Smooth muscle cell of bladder (primary cell): ENCODE measurements at places on chromosomes 3 and 15. TPM values are rescaled to one million over a fixed set of nuclear protein-coding genes. Genes with fewer than 3 reads are reported as not detected.

Gene RASL12
- 3.1 and 6.5 TPM in 2 replicates for total RNA-seq

Gene ATP13A5
- total RNA-seq: not detected in 2 replicates

Gene PIGX
- 15.5 and 20.1 TPM in 2 replicates for total RNA-seq

Gene CNTN4
- total RNA-seq: 2.9 and 7.3 TPM in 2 replicates

Gene CDHR4
- under 0.01 and 0.14 TPM in 2 replicates for total RNA-seq

Gene FES
- total RNA-seq: 23.8 and 25.2 TPM in 2 replicates

Gene LDHAL6B
- total RNA-seq: not detected in 2 replicates

Gene AP3B2
- 0.28 and 0.43 TPM in 2 replicates for total RNA-seq

Gene MESP2
- 0.37 and 0.57 TPM in 2 replicates for total RNA-seq

Gene KCNMB3
- 0.71 and 1.1 TPM in 2 replicates for total RNA-seq

Gene DUOX1
- under 0.01 TPM in 2 replicates for total RNA-seq

Gene ZNF445
- total RNA-seq: 5.5 and 7.4 TPM in 2 replicates

Gene TRH
- total RNA-seq: 0.37 TPM in 1 of 2 replicates, not detected in the other

Gene FANCD2OS
- total RNA-seq: not detected in 2 replicates

Gene GXYLT2
- 34.8 and 36.1 TPM in 2 replicates for total RNA-seq

Gene EFCC1
- 4.8 TPM in 1 of 2 replicates, not detected in the other for total RNA-seq

Gene FGD5
- total RNA-seq: 0.14 and 0.37 TPM in 2 replicates

Gene ZNF280D
- 26.6 and 26.9 TPM in 2 replicates for total RNA-seq

Gene DGKG
- 2.0 and 2.1 TPM in 2 replicates for total RNA-seq

Gene MME
- total RNA-seq: 603 and 789 TPM in 2 replicates

Gene GNAT1
- not detected in 2 replicates for total RNA-seq

Gene CORO2B
- 4.3 and 5.3 TPM in 2 replicates for total RNA-seq

Gene PRSS50
- not detected in 2 replicates for total RNA-seq

Gene VPS8
- total RNA-seq: 55.6 and 63.4 TPM in 2 replicates

Gene HDC
- not detected in 2 replicates for total RNA-seq

Gene FBXW12
- not detected in 2 replicates for total RNA-seq

Gene ARNT2
- total RNA-seq: 5.5 and 7.0 TPM in 2 replicates

Gene ALDH1L1
- under 0.01 TPM in 1 of 2 replicates, not detected in the other for total RNA-seq

Gene ISLR
- 79.9 and 157 TPM in 2 replicates for total RNA-seq

Gene GABRR3
- 0.09 and 0.14 TPM in 2 replicates for total RNA-seq

Gene SAMMSON
- not detected in 2 replicates for total RNA-seq

Gene C3orf62
- 0.85 and 1.7 TPM in 2 replicates for total RNA-seq

Gene RARRES1
- 76.4 and 166 TPM in 2 replicates for total RNA-seq

Gene METTL6
- total RNA-seq: 27.0 and 30.9 TPM in 2 replicates

Gene FILIP1L
- 42.3 and 74.7 TPM in 2 replicates for total RNA-seq

Gene ROPN1
- not detected in 2 replicates for total RNA-seq

Gene LINGO1
- not detected in 2 replicates for total RNA-seq

Gene LNP1
- total RNA-seq: 4.0 and 4.2 TPM in 2 replicates

Gene EPHA3
- 3.9 and 5.7 TPM in 2 replicates for total RNA-seq

Gene PGBD4
- total RNA-seq: 1.8 and 2.2 TPM in 2 replicates

Gene CSPG5
- 0.18 and 0.28 TPM in 2 replicates for total RNA-seq

Gene SLC22A14
- under 0.01 and 0.18 TPM in 2 replicates for total RNA-seq

Gene FGF12
- total RNA-seq: 0.09 TPM in 1 of 2 replicates, not detected in the other

Gene PSTPIP1
- 0.28 TPM in 1 of 2 replicates, not detected in the other for total RNA-seq

Gene HRG
- under 0.01 TPM in 1 of 2 replicates, not detected in the other for total RNA-seq

Gene FYCO1
- total RNA-seq: 47.5 and 57.2 TPM in 2 replicates

Gene IL17RD
- total RNA-seq: 1.1 and 2.0 TPM in 2 replicates

Gene GOLGA8J
- total RNA-seq: not detected in 2 replicates

Gene RNF7
- 29.1 and 35.1 TPM in 2 replicates for total RNA-seq
